Ammon's horn (tissue), 1 donor: ENCODE measurements at places on chromosomes 5 and 9.

DNA sequence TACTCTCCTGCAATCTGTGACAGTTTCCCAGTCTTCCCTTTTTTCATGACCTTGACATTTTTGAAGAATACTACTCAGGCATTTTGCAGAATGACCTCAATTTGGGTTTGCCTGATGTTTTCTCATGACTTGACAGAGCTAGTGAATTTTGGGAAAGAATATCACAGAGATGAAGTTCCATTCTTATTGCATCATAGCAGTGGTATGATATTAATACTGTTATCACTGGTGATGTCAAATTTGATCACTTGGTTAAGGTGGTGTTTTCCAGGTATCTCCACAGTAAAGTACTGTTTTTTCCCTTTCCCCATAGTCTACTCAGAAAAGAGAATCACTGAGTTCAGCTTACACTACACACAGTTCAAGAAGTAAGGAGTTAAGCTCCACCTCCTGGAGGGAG, 56.2 kb upstream of the XPA start:
- DNase-seq, result no peak

- no peak for DNase-seq
Observed at GRCh38 chr5:54577937-54578653, 60.5 kb downstream of the SNX18 start.

DNA sequence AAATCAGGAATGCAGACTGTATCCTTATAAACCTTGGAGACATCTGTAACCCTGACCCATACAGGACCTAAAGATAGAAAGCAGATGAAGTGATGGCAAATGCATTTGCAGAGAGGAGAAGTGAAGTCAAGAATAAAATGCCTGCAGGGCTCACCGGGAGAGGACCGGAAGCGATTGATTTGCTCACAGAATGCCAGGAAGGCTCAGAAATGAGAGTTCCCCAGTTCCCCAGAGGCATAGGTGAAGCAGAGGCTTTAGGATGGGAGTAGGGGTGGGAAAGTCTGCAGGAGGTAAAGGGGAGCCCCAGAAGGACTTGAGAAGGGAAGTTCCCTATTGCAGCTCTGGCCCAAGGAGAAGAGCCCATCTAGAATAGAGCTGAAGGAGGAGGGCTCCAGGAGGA, 63.9 kb upstream of the TNFAIP8 start:
- DNase-seq, result no peak

DNA sequence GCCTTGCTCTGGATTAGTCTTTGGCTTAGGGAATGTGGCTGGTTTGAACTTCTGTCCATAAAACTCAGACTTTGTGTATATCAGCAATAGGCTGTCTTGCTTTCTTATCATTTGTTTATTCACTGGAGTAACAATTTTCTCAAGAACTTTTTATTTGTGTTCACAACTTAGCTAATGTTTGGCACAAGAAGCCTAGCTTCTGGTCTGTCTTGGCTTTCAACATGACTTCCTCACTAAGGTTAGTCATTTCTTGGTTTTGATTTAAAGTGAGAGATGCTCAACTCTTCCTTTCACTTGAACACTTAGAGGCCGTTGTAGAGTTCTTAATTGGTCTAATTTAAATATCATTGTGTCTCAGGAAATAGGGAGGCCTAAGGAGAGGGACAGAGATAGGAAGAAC, 4.9 kb downstream of the FBXO38 start:
- no peak for DNase-seq
